ENCODE measurements at places on chromosomes 11 and 22.

GRCh38 chr11:107272561-107272960 is 185.1 kb downstream of the CWF19L2 start:
- DNase-seq = no peak

- DNase-seq = no peak
These were observed 12.7 kb downstream of the DRAP1 start for GRCh38 chr11:65931773-65932557.

GRCh38 chr11:24760681-24761080 is 263.8 kb downstream of the LUZP2 start:
- no peak for DNase-seq

GRCh38 chr11:120551191-120551590 is 39.6 kb downstream of the GRIK4 start:
- DNase-seq = no peak

DNA sequence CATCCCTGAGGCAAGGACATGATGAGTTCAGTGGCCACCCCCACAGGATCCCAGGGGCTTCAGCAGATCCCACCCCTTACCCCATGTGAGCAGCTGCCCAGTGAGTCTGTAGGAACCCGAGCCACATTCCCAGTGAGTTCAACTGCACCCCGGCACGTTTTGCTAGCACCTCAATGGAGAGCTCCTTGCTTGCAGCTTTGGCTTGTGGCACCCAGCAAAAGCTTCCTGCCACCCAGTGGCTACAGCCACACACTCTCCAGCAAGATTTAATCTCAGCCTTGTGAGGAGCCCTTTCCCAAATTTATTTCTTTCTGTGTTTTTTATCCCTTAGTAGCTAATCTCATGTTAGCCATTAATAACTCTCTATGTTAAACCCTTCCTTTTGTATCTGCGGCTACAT is 4.0 kb downstream of the SAA1 start:
- no peak for DNase-seq

DNA sequence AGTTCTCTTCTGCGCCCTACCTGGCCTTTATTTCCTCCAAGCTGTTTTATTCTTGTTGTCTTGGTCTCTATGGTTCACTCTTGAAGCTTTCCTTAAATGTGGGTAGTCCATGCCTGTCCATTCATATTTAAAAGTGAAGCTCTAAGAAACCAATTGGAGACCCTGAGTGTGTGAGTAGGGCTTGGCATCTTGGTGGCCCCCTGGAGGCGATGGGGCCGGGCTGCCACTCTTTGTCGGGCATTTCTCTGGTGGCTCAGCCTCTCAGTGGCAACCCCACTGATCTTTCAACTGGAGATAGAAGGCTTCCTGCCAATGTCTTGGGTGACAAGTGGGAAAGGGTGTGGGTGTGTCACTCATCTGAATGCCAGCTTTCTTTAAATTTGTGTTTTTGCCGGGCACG is 9.1 kb downstream of the TRPT1 start:
- no peak for DNase-seq

GRCh38 chr22:45254388-45254787 is 13.7 kb upstream of the KIAA0930 start:
- DNase-seq = no peak

GRCh38 chr22:21690401-21690801 is 24.6 kb downstream of the PPIL2 start:
- DNase-seq = no peak

DNA sequence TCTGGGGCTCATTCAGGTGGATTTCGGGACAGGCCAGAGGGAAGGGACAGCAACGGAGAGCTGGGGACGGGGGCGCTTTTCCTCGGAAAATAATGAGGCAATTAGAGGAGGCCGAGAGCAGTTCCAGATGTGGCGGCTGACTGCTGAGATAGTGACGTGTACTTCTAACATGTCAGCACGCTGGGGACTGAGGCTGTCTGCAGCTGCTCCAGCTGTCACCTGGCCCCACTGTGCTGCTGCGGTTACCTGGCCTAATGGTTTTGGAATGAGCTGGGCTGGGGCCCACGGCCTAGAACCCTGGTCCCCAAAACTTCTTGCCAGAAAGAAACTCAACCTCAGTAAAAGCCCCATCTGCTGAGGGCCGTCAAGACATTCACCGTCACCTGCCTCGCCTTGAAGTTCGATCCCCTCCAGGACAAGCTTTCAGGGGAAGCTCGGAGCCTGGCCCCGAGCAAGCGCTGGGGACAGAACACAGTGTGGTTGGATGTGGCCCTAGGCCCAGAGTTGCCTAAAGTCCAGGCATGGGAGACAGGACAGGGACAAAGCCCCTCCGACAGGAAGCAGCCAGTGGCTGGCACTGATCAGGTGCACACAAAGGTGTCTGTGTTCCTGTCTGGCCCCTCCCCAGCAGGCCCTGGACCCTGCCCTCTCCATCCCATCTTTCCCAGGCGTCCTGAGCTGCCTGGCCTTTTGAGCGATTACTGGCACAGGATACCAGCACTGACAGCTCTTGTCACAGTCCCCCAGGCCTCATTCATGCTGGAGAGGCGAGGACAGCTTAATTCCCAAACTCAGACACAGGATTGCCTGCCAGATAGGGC is 22.1 kb downstream of the RPUSD4 start:
- DNase-seq = no peak

GRCh38 chr11:59193587-59194130 is 19.1 kb downstream of the MPEG1 start:
- DNase-seq = no peak

- no peak for DNase-seq
These were observed 133.6 kb upstream of the PLET1 start for GRCh38 chr11:112394304-112394703.

- DNase-seq = no peak
These were observed 18.3 kb downstream of the KMT5B start for GRCh38 chr11:68194675-68195294.

GRCh38 chr11:47010179-47010578 is 73.6 kb downstream of the CSTPP1 start:
- DNase-seq = no peak

GRCh38 chr11:134445601-134446325 is 33.7 kb upstream of the B3GAT1 start:
- DNase-seq = no peak

GRCh38 chr11:14374922-14375830 is 16.2 kb upstream of the RRAS2 start:
- DNase-seq = no peak

GRCh38 chr11:47215366-47215910 is 664 bp downstream of the DDB2 start:
- no peak for DNase-seq

- DNase-seq = no peak
These were observed 9.5 kb downstream of the CACNA1I start for GRCh38 chr22:39580006-39580441.

- peak; percentile 45 for DNase-seq
These were observed 44.2 kb upstream of the ADSL start for GRCh38 chr22:40302149-40302548.

GRCh38 chr22:20182365-20182764 is 31.5 kb upstream of the CCDC188 start:
- DNase-seq = no peak

- DNase-seq = no peak
These were observed 2.1 kb downstream of the RAPSN start for GRCh38 chr11:47446833-47447232.

- DNase-seq = peak; percentile 22
These were observed 115.9 kb downstream of the CEP164 start for GRCh38 chr11:117443266-117444186.

GRCh38 chr11:117477721-117478120 is 150.1 kb downstream of the CEP164 start:
- DNase-seq = no peak

DNA sequence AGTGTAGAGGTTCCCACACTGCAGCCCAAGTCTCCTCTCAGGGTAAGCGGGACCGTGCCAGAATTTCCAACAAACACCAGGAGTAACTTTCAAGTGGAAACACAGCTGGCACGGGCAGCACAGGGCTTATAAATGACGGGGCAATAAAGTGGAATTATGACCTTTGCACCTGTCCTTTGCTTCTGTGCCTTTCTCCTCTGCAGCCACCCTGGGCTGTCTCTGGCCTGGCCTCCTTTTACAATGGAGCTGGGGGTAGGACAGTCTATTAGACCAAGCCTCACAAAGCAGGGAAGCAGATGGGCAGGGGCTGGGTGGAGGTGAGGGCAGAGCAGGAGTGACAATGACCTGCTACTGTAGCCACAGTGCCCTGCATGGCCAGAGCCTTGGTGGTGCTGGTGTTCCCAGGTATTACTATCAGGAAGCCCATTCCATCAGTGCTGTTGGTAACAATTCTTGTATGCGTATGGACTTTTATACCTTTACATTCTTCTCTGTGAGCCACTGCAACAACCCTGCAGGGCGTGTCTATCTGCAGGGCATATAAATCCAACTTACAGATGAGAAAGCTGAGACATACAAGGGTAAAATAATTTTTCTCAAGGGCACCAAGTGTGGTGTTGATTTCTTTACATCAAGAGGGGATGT is 387.8 kb downstream of the CTTN start:
- no peak for DNase-seq

DNA sequence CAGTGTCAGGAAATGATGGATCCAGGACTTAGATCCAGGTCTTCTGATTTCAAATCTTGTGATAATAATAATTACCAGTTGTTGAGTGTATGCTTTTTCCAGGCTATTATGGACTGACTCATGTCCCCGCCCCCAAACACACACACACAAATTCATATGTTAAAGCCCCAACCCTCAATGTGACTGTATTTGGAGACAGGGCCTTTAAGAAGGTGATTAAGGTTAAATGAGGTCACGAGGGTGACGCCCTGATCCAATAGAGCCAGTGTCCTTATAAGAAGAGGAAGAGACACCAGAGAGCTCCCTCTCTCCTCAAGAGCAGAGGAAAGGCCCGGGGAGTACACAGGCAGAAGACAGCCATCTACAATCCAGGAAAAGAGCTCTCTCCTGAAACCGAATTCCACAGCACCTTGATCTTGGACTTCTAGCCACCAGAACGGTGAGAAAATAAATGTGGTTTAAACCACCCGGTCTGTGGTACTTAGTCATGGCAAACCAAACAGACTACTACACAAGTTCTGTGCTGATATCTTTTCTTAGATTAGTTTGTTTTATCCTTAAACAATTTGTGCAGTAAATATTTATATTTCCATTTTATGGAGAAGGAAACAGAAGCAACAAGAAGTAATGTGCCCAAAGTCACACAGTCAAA is 8.2 kb downstream of the TMPRSS5 start:
- DNase-seq = no peak

- DNase-seq = no peak
These were observed 16.1 kb downstream of the DGCR2 start for GRCh38 chr22:19105867-19106802.

DNA sequence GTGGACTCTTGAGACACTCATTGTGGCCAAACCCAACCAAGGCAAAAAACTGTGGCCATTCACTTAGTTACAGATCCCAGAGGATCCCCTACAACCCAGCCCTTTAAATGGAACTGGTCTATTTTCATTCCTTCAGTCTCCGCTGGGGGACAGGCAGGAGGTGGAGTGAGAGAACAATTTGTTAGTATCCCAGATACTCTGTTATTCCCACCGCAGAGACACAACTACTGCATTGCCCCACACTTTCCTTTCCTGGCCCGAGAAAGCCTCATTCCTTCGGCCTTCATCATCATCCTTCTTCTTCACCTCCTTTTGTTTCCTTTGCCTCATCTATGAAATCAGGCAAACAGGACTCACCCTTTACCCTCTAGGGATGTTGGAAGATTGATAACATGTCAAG is 191.1 kb downstream of the NTM start:
- DNase-seq = no peak

DNA sequence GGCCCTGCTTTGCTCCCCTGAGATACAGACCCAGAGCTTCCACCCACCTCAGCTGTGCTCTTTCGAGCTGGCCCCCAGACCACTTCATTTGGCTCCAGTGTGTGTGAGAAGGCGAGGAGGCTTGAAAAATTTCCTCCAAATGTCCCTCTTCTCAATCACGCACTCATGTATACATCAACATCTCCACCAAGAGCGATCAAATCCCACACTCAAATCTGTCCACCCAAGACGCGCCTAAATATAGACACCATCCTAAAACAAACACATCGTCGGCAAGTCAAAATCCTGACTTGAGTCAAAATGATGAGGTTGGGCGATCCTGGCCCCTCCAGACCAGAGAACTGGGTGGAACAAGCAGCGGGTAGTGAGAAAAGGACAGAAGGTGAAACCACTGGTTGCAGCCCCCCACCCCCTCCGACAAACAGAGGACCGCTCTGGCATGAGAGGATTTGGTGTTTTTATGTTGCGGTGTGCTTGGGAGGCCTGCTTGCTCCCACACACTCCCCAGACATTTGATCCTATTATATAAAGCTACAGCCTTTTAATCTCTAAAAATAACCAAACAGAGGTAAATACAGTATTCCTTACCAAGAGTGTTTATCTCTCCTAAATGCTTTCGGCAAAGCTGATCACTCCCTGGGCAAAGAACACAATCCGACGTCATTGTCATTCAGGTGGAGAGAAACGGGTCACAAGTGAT is 10.2 kb downstream of the MN1 start:
- DNase-seq = no peak

GRCh38 chr11:47917599-47918369 is 62.6 kb upstream of the PTPRJ start:
- DNase-seq = no peak

DNA sequence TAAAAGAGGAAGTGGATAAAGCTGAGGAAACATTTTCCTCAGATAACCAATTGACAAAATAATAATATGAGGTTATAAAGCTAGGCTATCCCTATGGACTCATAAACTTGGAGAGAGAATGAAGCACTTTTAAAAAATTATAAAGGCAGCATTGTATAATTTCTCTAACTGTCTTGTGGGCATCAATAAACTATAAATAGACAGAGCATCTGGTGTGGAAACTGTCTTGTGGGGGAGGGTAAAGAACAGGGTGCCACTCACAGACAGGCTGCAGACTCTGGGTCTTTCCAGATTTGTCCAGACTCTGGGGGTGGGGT is 333.5 kb downstream of the BUD13 start:
- DNase-seq = no peak

DNA sequence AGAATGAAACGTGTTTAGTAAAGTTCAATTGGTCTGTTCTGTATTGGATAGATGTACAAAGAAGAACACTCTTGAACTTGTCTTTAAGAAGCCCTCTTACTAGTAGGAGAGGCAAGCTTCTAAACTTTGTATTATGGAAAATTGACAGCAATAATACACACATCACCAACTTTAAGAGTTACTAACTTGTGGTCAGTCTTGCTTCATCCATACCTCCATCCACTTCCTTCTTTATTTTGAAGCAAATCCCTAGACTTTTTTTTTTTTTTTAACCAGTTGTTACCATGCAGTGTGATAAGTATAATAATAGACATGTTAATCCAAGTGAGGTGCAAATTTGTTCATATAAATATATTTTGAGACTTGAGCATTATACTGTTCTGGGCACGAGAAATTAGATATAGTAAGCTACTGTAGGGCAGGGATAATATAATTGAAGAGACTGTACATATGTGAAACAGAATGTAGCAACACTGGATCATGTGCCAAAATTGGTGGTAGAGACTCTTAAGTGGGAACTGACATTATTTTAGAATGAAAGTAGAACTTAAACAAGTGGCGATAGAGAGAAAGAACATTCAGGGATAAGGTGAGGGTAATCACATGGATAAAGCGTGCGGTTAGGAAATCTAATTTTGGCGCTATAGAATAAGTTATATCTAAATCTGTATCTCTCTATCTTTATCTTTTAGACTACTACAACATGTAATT is 6.5 kb downstream of the FAR1 start:
- no peak for DNase-seq

Data from T-helper 2 cell (primary cell).